ENCODE measurements at places on chromosomes 2 and 18.

DNA sequence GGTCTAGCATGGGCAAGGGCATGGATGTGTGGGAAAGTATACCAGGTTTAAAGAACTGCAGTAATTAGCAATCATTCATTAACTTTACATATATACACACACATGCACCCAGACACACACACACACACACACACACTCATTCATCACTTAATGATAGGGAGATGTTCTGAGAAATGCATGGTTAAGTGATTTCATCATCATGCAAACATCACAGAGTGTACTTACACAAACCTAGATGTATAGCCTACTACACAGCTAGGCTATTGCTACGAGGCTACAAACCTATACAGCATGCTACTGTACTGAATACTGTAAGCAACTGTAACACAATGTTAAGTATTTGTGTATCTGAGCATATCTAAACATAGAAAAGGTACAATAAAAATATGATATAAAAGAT, 83.6 kb downstream of the COLEC12 start:
- no peak for DNase-seq

GRCh38 chr2:191607096-191607495, 70.8 kb upstream of the NABP1 start:
- no peak for DNase-seq

DNA sequence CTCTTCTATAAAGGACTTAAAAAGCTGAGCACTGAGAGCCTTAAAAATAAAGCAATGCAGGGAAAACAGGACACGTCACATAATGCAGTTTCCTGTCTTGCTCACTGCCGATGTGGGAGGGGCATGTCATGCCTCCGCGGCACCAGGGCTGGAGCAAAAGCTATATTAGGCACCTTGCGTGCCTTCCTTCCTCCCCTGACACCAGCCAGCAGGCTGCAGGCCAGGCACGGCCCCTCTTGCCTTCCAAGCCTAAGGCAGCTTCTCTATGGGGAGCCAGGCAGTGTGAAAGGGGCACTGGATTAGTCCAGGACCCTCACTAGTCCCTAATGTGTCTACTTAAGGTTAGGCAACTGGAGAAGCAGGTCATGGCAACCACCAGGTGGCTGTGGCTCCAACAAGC, 26.3 kb downstream of the MRPL35 start:
- no peak for DNase-seq

DNA sequence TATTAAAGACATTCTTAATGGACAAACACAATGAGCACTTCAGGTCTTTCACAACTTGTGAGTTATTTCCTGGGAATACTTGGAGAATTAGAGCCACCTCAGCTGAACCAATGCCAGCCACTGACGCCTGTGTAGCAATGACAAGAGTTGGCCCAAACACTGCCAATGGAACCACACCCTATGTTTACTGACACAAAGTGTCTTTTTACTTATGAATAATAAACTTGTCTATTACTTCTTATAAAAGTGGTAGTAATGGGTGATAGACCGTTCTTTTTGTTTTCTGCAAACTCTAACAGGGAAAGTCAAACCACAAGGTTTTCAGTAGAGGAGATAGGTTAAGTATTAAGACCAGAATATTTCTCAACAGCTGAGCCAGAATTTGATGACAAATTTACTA, 12.5 kb upstream of the CHAC2 start:
- no peak for DNase-seq

DNA sequence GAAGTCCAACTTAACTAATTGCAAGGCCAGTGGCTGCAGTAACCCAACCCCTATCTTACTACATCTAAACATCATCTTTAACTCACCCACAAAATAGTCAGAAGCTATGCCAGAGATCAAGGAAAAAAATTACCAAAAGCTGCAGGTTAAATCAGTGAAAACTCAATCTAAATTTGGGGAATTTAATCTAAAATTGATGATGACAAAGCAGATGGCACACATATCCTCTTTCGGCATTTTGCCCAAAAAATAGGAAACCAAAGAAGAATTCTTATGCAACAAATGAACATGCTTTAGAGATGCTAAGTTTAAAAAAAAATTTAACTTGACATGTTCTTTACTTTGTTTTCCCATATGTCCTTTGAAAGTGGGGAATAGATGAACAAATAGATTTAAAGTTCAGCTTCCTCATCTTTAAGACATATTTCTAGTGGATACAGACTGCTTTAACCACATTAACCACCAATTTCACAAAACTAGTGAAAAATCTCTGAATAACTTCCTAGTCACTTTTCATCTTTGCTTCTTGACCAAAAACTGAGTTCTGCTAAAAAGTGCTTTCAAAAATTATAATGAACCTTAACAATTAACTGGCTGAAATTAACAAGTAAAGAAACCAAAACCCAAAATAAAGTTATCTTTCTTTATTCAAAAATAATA, 74.3 kb upstream of the CCDC150 start:
- DNase-seq = no peak

DNA sequence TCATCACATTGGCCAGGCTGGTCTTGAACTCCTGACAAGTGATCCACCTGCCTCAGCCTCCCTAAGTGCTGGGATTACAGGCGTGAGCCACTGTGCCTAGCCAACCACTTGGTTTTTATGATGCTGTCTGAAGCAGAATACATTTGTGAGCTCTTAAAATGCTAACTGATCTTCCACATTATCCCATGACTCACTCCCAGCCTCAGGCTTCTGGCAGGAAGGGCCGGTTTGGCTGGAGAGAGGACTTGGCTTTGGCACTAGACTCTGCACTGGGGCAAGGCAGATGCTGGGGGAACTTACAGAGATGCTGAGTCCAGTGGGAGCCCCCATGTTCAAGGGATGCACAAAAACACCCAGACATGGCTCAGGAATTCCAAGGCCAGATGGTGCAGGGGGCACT, 40.5 kb upstream of the SH3BP4 start:
- no peak for DNase-seq

DNA sequence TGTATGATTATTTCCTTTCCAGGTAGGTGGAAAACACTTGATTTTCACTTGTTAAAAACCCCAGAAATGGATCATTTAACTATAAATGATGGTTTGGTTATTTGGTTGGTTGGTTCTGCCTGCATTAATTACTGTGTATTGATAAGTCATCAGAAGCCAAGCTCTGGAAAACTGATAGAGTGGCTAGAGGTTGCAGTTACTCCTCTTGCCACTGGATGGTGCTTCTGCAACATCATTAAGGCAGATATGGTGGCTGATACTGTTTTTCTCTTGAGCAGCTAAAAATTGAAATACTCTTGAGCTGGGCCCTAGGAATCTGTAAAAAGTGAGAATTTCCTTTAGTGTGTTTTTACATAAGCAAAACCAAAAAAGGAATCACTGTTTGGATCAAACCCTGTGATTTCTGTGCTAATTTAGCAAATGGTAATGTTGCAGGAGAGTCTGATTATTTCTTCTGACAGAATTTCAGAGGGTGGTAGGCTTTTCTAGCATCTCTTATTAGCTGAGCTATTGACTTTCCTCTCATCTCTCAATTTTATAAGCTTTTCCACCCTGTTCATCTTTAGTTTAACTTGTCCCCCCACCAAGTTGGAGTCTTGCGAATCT, 54.3 kb downstream of the RAB10 start:
- DNase-seq = no peak

- DNase-seq = no peak
Observed at GRCh38 chr2:191189112-191189635, 38.4 kb upstream of the STAT4 start.

DNA sequence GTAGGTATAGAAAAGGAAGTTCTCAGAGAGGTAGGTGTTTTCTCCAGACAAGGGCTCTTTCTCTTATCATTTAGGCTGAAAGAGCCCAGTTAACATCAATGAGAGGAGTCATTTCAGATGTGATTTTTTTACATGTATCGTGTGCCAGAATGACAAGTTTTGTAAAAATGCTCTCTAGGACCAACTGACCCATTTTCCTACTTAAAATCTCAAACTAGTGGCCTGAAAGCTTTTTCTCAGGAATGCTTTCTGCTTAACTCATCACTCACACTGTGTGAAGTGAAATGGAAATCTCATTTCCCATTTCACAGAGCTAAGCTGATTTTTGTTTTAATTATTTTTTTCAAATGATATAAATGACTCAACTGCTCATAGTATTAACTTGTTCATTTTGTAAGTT, 128.7 kb upstream of the CYP26B1 start:
- no peak for DNase-seq

DNA sequence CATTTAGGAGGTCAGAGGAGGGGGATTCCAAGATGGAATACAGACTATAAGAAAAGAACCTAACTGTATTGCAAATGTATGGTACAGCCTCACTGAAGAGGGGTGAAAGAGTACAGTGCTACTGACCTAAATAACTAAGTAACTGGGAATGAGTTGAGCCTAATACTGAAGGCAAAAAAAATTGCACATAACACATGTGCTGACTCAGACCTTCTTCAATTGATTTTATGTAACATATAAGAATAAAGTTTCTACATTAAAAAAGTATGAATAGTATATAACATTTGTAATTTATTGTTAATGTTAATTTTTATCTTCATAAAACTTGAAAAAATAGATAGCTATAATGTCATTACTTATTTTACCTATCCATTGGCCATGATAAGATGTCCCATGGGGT, 41.7 kb downstream of the MALT1 start:
- DNase-seq = no peak

DNA sequence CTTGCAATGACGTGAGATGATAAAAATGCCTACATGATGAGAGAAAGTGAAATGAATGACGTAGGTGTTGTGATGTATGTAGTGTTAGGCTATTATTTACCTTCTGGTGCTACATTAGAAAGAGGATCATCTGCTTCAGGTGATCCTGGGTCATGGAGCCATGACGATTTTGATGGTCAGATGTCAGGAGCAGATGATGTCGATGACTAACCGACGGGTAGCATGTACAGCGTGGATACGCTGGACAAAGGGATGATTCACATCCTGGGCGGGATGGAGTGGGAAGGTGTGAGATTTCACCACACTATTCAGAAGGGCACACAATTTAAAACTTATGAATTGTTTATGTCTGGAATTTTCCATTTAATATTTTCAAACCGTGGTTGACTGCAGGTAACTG, 43.5 kb upstream of the ACVR1C start:
- no peak for DNase-seq

GRCh38 chr2:64019083-64019974, at the start of gene VPS54:
Gene VPS54, minus strand, starts transcription at chr2:64019428. Its CDS starts 35,429 bp downstream, at chr2:63983999.
- peak; percentile 22 for DNase-seq

DNA sequence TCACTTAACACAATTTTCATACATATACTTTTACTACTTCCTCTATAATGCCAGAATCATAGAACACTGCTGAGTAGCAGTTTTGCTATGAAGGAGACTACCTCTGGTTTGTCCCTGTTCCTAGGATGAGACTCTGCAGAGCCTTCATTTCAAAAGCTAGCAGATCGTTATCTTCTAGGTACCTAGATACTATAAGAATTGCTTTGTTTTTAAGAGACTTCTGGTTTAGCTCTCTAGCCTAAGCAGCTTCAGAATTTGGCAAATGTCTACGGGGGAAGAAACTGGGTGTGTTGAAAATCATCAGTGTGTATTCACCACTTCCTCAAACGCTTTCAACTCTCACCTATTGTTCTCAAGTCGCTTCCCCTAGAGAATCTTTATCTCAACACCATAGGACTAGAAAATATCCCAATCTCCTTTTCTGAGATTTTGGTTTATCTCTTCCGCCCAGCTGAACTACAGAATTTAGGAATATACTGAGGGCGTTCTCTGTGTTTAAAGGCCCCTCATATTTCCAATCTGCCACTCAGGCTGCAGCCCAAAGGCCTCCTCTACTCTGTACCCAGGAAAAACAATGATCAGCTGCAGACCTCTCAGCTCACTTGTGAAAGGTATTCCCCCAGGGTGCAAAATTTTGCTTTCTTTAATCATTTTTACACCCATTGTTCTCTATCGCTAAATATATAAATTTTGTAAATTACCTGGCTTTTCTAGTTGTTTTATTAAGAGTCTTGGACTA, 28.7 kb downstream of the SMAD2 start:
- no peak for DNase-seq

GRCh38 chr18:9901377-9901776, 12.4 kb upstream of the VAPA start:
- DNase-seq = no peak

GRCh38 chr2:181142514-181142913, 162.1 kb downstream of the UBE2E3 start:
- no peak for DNase-seq

DNA sequence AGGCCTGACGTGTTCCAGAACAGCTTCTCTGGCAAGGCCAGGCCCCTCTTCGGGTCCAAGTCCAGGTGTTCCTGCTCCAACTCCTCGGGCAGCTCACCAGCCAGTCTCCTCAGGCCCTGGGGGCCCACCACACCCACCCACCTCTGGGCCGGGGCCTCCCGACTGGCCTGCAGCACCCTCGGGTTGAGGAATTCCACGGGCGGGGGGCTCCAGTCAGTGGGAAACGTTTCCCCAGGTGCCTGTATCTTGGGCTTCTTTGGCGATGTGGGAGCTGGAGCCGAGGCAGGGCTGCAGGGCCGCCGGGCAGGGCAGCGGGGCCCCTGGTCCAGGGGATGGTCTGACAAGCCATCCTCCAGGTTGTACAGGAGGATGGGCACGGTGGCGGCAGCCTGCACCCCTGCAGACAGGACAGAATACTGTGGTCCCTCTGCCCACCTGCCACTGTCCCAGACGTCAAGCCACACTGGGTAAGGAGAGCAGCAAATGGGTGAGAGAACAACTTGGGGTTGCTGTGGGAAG, 14.4 kb downstream of the FAM178B start:
- no peak for DNase-seq

DNA sequence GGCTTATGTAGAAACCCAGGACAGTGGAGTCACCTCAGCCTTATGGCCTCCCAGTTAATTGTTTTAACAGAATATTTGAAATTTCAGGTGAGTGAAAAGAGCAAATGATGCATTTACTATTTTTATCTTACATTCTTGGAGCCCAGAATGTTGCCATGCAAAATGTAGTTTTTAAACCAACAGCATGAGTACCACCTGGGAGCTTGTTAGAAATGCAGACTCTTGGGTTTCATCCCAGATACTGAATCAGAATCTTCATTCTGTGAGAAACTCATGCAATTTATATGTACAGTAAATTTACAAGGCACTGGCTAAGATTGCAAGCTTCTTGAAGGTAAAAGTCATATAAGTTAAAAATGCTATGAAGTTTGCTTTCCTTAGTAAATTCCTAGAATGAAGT, 654.5 kb upstream of the CDH2 start:
- no peak for DNase-seq

GRCh38 chr18:7479756-7480155, 87.4 kb upstream of the PTPRM start:
- DNase-seq = no peak

- DNase-seq = no peak
Observed at GRCh38 chr2:240823449-240824336, 3.7 kb upstream of the KIF1A start.

- no peak for DNase-seq
Observed at GRCh38 chr18:80034852-80035406, 695 bp downstream of the RBFA start.
